Camera-type eye (tissue), 1 donor: ENCODE measurements at places on chromosomes 11 and 22. TPM values are rescaled to one million over a fixed set of nuclear protein-coding genes. Genes with fewer than 3 reads are reported as not detected.

Gene ARHGEF12
- total RNA-seq, result 241 TPM

Gene PRRG4
- 1.4 TPM for total RNA-seq

Gene BEST1
- 66.5 TPM for total RNA-seq

Gene OR6A2
- 0.55 TPM for total RNA-seq

Gene ZW10
- total RNA-seq, result 25.2 TPM

Gene NRGN
- 1.2 TPM for total RNA-seq

Gene CCDC89
- 4.0 TPM for total RNA-seq

Gene KLHL35
- total RNA-seq, result 16.1 TPM

Gene TMX2
- total RNA-seq, result 60.7 TPM

Gene SNX19
- 83.2 TPM for total RNA-seq

Gene DERL3
- 1.2 TPM for total RNA-seq

Gene KCNQ1
- 1.6 TPM for total RNA-seq

Gene HTR3A
- total RNA-seq, result 0.16 TPM

Gene FIBIN
- total RNA-seq, result 22.3 TPM

Gene THY1
- 37.3 TPM for total RNA-seq

Gene MS4A6E
- total RNA-seq, result not detected

Gene UPK2
- not detected for total RNA-seq

Gene CLP1
- total RNA-seq, result 13.9 TPM

Gene CSNK2A3
- 4.7 TPM for total RNA-seq

Gene CDCA5
- 3.7 TPM for total RNA-seq

Gene LGR4
- total RNA-seq, result 350 TPM

Gene EPS8L2
- 14.1 TPM for total RNA-seq

Gene GUCY1A2
- 55.1 TPM for total RNA-seq

Gene TENM4
- 73.8 TPM for total RNA-seq
